ENCODE measurements at places on chromosomes 3 and 15.

GRCh38 chr15:69297642-69298353 is 914 bp upstream of the PAQR5 start:
- DNase-seq: no peak

DNA sequence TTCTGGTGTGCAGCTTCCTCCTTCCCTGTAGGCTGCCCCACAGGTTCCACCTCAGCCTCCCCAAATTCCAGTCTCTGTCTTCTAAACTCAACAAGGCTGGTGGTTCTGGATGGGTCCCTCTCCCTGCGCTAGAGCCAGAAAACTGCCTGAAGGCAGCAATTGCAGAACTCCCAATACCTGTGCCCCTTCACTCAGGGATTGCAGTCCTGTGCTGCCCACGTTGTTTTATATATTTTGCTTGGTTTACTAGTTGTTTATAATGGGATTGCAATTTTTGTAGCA is 14.8 kb upstream of the NPTN start:
- no peak for DNase-seq

DNA sequence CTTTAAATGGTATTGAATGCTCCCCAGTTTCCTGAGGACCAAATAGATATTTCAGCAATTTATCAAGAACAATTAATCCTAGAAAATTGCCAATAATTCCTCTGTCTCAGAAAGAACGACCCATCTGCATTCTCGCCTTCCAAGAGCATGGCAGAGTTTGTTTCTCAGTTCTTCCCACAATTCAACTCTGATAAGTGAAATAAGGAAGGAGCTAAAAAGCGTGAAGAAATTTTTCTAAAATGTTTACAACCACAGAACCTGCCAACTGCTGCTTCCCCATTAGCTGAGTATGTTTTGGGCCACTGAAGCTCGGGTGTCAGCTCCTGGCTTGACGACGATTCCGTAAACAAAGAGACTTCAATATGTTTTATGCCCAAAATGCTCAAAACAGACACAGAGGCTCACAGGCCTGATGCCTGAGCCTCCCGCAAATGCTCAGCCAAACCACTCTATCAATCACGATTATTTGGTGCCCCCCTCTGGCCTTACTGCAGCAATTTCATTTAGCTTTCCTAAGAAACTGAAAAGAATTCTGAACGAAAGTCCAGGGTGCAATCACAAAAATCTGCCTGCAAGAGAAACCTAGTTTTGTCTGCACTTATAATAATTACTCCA is 259.2 kb upstream of the CCDC54 start:
- peak; percentile 10 for DNase-seq

- DNase-seq: no peak
Measured at GRCh38 chr3:102156426-102156825, 278.4 kb upstream of the ZPLD1 start.

GRCh38 chr3:70702132-70702531 is 389.7 kb upstream of the MDFIC2 start:
- no peak for DNase-seq

DNA sequence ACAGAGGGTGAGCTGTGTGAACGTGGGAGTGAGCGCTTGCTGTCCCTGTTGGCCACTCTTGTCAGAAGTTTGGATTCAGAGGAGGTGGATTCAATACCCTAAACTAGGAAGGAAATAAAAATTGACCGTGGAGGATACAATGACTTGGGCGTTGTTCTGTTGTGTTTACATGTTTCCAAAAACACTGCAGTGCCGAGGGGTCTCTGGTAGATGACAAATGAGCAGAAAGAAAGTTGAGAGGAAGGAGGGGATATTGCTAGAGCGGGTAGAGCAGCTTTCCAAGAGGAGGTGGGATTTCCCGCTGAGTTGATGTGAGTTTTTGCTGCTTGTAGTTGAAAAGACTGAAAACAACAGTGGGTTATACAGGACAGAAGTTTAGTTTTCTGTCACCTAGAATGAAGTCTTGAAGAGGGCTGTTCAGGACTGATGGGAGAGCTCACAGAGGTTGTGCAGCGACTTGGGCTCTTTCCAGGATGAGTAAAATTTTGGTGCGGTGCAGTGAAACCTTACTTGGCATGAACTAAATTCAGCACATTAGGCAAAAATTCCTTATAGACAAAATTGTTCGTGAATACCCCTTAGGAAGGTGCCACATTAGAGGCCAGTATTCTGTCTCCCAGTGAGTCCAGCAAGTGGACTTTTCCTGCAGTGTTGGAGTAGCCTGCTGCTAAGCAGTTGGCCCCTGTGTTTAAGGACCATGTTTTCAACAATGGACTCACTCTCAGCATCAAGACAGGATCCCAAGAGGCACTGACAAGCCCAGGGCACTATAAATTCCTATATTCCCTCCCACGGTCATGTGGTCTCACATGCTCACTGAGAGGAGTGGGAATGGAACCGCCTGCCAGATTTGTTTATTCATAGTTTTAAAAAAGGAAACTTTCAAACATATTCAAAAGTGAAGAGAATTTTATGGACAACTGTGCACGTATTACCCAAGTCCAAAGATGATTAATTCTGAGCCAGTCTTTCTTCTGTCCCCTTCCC is 435.0 kb upstream of the C2CD4B start:
- no peak for DNase-seq

GRCh38 chr3:52436500-52437149 is 8.3 kb downstream of the SEMA3G start:
- DNase-seq: no peak

DNA sequence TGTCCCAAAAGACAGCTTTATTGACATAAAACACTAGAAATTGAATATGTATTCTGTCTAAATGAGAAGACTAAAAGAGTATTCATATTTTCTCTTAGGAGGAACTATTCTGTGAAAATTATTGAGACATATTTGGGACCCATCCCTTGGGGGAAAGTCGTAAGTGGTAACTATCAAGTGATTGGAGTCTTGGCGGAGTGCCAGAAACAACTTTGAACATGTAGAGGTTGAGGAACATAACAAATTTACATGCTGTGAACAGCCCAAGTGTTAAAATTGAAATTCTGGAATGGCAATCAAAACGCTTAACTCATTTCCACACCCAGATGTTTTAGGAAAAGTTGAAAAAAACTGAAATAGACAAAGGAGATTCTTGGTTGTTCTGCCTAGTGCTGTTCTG is 1034.6 kb downstream of the NSUN3 start:
- no peak for DNase-seq

- no peak for DNase-seq
Measured at GRCh38 chr15:95713324-95713723, 617.2 kb upstream of the NR2F2 start.

DNA sequence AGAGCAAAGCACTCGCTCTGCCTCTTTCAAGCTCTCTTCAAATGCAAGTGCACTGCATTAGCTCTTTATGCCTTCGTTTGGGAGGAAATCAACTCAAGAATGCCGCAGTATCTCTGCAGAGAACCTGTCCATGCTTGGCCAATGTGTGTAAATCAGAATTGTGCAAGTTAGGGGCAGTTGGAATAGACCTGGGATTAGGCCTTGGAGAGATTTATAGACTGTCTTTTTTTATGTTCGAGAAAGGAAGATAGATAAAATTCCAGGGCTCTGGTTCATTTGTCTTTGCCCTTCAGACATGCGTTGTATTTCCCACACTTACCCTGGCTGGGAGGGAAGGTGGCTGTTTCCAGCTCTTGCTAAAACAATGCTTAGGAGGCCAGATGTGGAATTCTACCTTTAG is 163.7 kb downstream of the MOBP start:
- DNase-seq: no peak

DNA sequence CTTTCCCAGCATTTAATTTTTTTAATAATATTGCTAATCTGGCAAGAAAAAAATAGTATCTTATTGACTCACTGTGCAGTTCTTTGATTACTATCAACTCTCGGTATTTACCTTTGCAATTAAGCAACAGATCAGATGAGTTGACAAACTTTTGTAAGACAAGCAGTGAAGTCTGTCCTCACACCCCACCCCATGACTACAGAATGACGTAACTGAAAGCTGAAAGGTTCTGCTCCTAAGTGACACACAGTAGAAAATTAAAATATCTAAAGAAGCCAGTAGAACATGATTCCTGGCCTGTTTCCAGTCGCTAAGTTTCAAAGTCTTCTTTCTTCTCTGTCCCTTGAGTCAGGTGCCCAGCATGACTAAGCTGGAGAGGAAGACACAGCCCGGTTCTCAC is 135.5 kb downstream of the STT3B start:
- DNase-seq: no peak

GRCh38 chr3:160450846-160451245 is 1.3 kb upstream of the TRIM59 start:
- no peak for DNase-seq

DNA sequence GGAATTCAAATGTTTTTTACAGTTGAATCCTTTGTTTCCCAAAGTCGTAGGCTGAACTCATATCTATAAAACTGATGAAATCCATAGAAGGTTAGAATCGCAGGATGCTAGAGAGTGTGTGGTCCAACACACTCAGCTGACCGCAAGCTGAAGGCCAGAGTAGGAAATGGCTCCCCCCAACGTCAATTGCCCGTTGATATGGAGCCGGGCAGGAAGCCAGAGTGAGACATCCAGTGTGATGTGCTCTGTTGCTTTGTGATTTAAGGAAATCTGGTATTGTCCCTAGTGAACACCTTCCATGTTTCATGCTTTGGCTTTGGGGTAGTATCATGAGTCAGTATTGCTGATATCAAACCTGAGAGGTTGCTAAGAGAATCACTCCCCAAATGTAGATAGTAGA is 5.8 kb upstream of the MEX3B start:
- no peak for DNase-seq

- no peak for DNase-seq
Measured at GRCh38 chr3:86990734-86991481, at the start of gene VGLL3. Gene VGLL3 (minus strand): TSS chr3:86991149. CDS start chr3:86990743, 406 bp downstream.

GRCh38 chr3:62785384-62785783 is 89.8 kb downstream of the CADPS start:
- no peak for DNase-seq

DNA sequence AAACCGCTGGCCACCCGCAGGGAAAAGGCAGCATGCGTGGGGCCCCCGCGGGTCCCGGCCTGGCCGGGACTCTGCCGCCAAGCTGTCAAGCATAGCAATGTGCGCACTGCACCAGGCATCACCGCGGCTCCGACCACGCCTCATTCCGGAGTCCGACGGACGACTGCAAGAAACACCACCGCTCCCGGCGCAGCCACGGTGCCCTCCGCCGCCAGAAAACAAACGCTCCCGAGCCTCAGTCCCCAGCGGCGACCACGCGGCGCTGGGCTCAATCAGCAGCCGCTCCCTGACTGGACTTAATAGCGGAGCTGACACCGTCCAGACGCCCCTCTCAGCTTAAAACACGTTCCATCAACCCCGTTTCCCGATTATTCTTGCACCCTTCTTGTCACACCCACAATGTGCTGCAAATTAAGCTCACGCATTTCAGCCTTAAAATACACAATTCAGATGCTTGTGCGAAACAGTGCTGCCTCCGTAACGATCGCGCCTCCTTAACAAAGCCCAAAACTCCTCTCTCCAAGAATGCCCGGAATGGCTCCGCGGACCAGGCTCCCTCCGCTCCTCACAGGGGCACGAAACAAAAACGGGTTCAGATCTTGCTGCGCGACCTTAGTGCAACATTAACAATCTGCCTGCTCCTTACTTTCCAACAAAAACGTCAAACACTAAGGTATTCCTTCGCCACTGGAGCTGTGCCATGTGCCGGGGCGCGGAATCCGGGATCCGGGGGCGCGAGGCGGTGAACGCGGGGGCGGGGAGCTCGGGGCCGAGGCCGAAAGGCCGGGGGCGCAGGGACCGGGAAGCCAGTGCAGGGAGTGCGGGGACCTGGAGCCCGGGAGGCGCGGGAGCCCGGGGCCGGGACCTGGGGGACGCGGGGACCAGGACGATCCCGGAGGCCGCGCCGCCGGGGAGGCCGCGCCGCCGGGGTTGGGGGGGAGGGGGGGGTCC is 655 bp downstream of the CYFIP1 start:
- DNase-seq: no peak

GRCh38 chr3:187920913-187921312 is 175.6 kb upstream of the BCL6 start:
- no peak for DNase-seq

DNA sequence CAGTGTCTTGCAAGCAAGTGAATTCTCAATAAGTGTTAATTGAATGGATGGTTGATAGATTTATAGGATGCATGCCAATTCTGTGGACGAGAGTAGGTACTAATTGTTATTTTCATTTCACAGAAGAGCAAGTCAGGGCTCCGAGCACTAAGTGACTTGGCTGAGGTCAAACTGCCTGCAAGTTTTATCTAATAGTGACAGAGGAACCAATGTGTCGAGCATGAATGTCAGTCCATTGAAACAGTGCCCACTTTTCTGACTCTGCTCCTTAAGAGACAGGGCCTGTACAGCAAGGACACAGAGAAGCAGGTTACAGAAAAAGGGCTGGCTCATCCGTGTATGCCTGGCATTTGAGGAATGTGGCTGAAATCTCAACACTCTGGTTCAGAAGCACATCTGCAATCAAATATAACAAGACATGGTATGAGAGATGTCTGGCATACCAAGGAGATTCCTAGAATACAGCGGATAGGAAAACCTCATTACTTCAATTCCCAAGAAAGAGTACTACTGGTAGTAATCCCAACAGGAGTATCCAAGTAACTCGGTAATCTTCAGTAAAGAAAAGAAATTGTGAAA is 6.0 kb upstream of the B3GNT5 start:
- no peak for DNase-seq

GRCh38 chr15:49473031-49473430 is 50.0 kb downstream of the FGF7 start:
- no peak for DNase-seq

DNA sequence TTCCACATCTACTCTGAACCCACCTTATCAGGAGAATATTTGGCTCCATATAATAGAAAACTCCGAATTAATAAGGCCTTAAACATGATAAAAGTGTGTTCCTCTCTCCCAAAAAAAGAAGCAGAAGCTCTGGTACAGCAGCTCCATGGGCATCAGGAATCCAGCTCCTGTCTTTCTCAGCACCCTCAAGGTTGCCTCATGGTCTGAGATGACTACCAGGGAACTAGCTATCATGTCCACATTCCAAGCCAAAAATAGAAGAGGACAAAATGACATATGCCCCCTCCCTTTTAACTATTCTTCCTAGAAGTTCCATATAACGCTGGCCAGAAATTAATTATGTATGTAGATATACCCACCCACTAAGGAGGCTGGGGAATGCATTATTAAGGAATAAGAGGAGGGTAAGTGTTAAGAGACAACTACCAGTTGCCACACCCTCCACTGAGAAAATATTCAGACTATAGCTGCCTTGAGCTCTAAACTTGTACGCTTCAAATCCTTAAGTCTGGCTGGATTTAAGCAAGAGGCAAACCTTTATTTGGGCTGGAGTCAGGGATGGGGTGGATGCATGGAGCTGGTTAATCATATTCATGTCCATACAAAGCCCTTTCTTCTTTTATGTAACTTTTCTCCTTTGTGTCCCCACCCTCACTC is 35.8 kb upstream of the CTDSPL start:
- DNase-seq: no peak

GRCh38 chr3:184372911-184373310 is 5.1 kb downstream of the THPO start:
- no peak for DNase-seq

- DNase-seq: no peak
Measured at GRCh38 chr3:154981664-154982063, 98.5 kb upstream of the MME start.

- no peak for DNase-seq
Measured at GRCh38 chr3:194715022-194715800, 29.5 kb downstream of the FAM43A start.
